ENCODE measurements at places on chromosomes 3 and 15.

GRCh38 chr3:194103505-194103904 lies 32.4 kb upstream of the HES1 start:
- DNase-seq, result no peak

DNA sequence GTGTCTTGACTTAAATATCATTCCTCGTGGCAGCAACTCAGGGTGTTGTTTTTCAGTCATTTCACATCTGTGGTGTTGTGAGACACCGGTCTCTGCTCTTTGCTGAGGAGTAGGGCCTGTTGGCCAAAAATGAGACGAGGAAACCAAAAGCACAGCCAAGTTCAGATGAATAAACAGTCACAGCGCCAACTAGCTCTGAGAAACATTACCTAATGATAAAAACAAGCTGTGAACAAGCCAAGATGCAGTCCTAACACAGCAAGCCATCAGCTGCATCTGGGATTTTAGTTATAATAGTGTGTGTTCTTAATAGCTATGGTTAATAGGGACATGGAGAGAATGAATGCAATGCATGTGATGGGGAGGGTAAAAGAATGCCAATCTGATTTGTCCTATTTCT lies 843.4 kb upstream of the DPPA4 start:
- no peak for DNase-seq

DNA sequence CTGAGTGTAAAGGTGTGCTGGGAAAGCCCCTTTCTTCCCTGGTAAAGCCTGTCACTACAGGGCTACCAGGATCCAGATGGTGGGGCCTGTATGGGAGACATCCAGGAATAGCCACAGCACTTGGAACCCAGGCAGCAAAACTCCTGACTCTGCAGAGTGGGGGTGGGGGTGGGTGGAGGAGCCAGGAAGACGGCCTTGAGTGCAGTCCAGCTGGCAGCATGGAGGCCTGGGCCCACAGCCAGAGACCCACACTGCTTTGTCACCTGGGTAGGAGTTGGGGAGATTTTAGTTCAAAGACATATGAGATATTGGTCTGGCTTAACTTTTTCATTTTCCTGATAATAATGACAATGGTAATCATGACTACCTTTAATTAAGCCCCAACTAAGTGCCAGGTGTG lies 116.7 kb upstream of the MRPS22 start:
- peak; percentile 73 for DNase-seq

GRCh38 chr3:194879126-194879877 lies 193.6 kb downstream of the FAM43A start:
- no peak for DNase-seq

- no peak for DNase-seq
Measured at GRCh38 chr3:4834403-4834866, 144.8 kb upstream of the BHLHE40 start.

DNA sequence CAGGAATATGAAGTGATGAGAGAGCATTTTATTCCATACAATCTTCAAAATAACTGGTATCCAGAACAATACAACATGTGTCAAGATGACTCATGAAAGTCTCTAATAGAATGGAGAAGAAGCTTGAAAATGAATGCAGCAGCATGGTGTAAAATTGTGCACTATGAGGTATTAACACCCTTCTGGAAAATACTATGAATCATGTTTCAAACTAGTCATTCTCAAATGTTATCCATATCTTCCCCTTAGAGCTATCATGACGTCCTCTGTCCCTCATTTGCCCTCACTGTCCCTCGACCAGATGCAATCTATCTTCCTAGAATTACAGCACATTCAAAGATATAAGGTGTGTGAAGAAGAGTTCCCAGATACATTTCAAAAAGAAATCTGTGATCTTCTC lies 198.2 kb downstream of the NECTIN3 start:
- no peak for DNase-seq

DNA sequence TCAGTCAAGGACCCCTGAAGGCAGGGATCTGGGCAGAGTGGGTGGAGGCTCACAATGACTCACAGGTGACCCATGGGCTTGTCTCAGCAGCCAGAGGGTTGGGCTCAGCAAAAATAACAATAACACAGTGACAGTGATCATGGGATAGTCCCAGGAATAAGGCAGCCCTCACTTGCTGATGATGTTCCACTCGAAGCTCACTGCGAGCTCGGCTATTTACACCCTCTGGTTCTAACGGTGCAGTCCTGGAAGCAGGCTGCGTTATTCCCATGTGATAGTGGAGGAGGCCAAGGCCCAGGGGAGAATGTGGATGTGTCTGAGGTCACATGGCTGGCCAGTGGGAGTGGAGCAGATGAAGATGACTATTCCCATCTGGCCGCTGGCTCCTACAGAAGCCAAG lies 16.2 kb downstream of the CCDC33 start:
- DNase-seq, result peak; percentile 12

- DNase-seq, result no peak
Measured at GRCh38 chr15:89367485-89368451, 33.1 kb upstream of the POLG start.

DNA sequence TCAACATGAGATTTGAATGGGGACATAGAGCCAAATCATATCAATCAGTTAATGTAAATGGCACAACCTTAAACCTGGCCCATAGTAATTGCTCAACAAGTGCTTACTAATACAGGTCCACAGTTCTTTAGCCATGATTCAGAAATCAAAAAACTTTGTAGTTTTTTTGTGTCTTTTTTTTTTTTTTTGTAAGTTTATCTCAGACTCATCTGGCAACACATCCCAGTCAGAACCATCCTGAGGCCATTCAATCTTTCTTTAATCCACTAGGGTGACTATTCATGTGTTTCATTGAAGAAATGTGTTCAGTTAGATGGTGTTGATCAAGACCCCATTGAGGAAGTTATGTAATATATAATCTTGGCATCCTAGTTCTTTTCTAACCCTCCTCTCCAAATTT lies 65.4 kb downstream of the ABI3BP start:
- no peak for DNase-seq
